NCI-H1105 treated with DMSO at 0.1 percent for 48 hours (cell line): ENCODE measurements at places on chromosomes 1 and 21.

GRCh38 chr1:235935235-235936225 is 68.8 kb upstream of the LYST start:
- DNase-seq = no peak

DNA sequence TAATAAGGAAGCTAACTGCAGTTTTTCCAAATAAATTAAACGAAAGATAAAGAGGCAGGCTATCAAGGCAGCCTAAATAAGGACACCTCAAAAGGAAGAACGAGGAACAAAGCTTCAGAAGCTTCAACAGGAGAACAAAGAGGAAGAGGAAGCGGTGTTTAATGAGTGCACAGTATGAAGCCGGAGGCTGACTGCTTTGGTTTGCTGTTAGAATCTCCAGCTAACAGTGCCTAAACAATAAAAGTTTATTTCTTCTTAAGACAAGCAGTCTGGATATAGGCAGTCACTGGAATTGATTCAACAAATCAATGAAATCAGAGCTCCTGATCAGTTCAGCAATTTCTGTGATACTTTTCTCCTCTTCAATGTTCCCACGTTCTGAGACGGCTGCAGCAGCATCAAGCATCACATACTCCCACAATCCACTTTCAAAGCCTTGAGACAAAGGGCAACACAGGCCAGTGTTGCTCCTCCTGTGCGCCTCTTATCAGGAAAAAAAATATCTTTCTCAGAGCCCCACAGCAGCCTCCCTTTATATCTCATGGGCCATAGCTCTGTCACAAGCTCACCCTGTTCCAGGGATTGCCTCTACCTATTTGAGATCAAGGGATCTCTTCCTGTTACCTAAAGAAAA is 365.6 kb upstream of the ST6GALNAC5 start:
- DNase-seq = no peak

- DNase-seq = peak; percentile 99
These were observed 153.2 kb downstream of the PIK3R3 start for GRCh38 chr1:45979074-45979777.

DNA sequence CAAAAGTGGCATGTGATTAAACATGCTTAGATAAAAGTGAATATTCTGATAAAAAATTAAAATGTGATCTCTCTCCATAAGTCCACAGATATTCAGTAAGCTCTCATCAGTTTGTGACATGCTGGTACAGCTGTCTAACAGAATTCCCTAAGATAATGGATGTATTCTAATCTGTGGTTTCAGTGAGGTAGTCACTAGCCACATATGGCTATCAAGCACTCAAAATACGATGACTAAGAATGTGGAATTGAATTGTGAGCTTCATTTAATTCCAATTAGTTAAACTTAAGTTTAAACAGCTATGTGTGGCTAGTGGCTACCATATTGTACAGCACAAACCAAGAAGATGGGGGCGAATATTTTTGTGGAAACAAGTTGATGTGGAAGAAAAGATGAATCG is 4.1 kb upstream of the REG4 start:
- DNase-seq = no peak

- DNase-seq = no peak
These were observed 97.1 kb downstream of the ARHGEF10L start for GRCh38 chr1:17636612-17637011.

- DNase-seq = no peak
These were observed 205.4 kb upstream of the FMN2 start for GRCh38 chr1:239886266-239886665.

DNA sequence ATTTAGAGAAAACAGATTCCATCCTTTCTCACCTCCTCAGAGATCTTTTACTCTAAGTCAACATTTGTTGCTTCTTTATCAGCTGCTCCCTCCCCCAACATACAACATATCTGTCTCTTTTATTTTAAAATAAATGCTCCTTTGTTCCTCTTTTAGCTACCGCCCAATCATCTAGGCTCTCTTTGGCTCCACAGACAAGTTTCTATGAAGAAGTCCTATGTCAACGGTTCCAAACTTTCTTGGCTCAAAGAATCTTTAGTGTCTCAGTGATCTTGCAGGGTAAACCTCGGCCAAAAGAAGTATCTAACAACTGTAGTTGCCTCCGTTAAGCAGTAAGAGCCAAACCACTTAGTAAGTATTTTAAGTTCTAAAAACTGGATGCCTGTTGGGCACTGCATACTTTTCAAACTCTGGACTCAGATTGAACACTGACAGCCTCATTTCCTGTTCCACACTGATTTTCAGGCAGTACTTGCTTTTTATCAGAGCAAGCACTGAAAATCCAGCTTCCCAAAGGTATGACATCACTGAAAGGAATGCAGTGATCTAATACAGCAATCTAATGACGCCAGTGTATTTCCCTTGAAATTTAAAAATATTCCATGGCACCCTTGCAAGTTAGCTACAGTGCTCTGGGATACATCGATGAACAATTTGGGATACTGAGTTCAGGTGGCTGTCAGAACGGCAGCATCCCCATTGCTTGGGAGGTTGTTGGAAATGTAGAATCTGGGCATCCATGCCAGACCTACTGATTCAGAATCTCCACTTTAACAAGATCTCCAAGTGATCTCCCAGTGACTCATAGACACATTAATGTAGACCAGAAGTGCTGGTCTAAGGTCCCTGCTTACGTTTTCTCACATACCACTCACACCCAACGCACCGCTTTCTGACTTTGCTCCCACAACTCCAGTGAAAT is 26.8 kb downstream of the EGLN1 start:
- no peak for DNase-seq
